Omental fat pad (tissue), 4 donors: ENCODE measurements at places on chromosomes 1 and 21. TPM values are rescaled to one million over a fixed set of nuclear protein-coding genes. Genes with fewer than 3 reads are reported as not detected.

The INKA2 gene
- 4.5 TPM for total RNA-seq

The DYRK3 gene
- total RNA-seq: 73.3 TPM

The KRTAP21-2 gene
- not detected for total RNA-seq

The TLCD4 gene
- 3.7 TPM for total RNA-seq

The SPRR1B gene
- total RNA-seq: not detected

The LMX1A gene
- total RNA-seq: not detected

The KLF17 gene
- total RNA-seq: 0.24 TPM

The ADGRL2 gene
- total RNA-seq: 50.7 TPM

The HSPB7 gene
- total RNA-seq: 112 TPM

The CHODL gene
- total RNA-seq: 0.48 TPM

The FAM163A gene
- 0.13 TPM for total RNA-seq

The TDRD5 gene
- total RNA-seq: not detected

The TNFRSF18 gene
- total RNA-seq: 2.8 TPM

The MROH9 gene
- 0.24 TPM for total RNA-seq
